ENCODE measurements at places on chromosomes 11 and 22. TPM values are rescaled to one million over a fixed set of nuclear protein-coding genes. Genes with fewer than 3 reads are reported as not detected.

DNA sequence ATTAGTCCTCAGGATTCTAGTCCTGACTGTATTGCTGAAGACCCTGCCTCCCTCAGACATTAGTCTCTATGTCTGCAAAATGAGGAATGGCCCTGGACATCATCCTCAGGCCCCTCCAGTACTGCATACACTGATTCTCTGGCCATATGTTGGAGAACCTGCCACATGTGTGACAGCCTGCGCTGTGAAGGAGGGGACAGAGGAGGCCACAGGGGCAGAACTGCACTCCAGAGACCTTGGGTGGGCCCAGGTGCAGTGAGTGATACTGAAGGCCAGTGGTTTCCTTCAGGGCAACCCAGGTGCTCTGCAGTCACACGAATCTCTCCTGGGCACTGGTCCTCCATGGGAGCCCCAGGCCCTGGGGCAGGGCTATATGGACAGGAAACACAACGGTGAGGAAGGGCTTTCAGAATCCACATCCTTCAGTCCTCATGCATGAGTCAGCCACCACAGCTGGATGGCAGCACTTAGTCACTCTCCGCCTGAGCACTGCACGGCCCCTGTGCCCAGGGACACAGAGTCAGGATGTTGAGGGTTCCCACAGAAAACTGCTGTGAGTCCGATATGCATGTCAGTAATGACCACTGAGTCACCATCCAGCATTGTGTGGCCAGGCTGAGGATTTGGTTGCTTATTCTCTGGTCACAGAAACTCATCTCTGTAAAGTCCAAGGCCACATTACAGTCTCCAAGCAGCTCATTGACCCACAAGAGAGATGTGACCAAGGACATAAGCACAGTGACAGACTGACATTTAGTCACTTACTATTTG lies 39.7 kb downstream of the ME3 start:
- DNase-seq: peak; percentile 70

DNA sequence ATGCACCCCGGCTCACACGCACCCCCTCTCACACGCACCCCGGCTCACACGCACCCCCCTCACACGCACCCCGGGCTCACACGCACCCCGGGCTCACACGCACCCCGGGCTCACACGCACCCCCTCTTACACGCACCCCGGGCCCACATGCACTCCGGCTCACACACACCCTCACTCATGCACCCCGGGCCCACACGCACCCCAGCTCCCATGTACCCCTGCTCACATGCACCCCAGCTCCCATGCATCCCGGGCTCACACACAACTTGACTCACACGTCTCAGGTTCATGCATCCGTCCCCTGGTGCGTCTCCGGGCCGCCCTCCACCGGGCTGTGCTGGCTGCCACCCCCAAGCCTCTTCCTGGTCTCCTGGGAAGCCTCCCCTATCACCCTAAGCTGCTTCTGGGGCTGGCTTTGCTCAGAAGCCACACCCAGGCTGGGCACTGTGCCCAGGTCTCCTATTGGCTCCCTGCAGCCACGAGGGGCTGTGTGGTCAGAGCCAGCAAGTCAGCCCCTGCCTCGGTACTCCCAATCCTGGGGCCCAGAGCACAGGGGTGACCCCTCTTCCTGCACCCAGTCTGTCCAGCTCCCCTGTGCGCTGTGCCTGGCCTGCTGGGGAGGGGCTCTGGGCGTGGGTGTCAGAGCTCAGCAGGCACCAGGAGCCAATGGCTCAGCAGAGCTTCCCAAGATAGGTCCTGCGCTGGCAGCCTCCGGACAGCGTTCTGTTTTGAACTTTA lies 16.9 kb downstream of the TSPAN4 start:
- DNase-seq: no peak

DNA sequence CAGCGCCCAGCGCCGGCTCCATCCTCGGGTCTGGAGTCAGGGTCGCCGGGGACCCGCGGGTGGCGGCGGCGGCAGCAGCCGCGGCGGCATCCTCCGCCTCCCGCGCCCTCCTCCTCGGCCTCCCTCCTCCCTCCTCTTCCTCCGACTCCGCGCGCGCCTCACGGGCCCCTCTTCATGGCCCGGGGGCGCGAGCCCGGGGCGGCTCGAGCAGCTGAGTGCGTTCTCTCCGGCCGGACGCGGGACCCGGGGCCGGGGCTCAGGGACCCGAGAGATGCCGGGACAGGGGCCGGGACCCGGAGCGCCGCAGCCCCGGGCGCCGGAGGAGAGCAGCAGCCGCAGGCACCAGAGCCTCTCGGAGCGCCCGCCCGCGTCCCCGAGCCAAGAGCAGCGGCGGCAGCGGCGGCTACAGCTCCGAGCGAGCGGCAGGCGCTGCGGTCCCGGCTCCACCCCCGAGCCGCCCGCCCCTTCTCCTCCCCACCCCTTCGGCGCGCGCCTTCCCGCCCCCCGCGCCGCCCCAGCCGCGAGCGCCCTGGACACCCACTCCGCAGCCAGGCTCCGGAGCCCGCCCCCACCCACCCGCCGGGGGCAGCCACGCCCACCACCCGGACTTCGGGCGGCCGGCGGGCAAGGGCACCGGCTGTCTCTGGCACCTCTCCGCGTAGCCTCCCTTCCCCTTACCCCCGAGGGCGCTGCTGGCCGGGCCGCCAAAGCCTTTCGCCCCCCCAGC lies at the start of gene CHST1:
TSS of gene CHST1 (minus strand) at position 417 of the 727 bp plus-strand sequence. CDS start 14,699 bp downstream, outside the sequence.
- DNase-seq: no peak

- no peak for DNase-seq
Measured at GRCh38 chr22:28815111-28815510, 14.7 kb upstream of the XBP1 start.

DNA sequence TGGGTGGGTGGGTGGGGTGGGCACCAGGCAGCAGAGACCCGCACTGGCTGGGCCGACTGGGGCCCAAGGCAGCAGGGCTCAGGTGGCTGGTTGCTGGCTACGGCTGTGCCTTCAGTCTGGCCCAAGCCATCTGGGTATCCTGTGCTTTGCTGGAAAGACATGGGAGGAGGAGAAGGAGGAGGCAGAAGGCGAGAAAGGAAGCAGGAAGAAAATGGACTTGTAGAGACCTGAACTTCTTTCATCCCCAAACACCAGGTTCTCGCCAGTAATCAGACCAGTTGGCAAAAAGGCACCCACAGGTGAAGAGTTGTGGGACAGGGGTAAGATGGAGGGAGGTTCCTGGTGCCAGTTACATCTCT lies 78.8 kb downstream of the IGLL1 start:
- no peak for DNase-seq

GRCh38 chr22:37953062-37953436 lies 352 bp downstream of the C22orf23 start:
- DNase-seq: no peak

GRCh38 chr22:24599514-24599913 lies 3.5 kb upstream of the GGT1 start:
- no peak for DNase-seq

- DNase-seq: no peak
Measured at GRCh38 chr11:34379539-34379938, 21.7 kb upstream of the ABTB2 start.

DNA sequence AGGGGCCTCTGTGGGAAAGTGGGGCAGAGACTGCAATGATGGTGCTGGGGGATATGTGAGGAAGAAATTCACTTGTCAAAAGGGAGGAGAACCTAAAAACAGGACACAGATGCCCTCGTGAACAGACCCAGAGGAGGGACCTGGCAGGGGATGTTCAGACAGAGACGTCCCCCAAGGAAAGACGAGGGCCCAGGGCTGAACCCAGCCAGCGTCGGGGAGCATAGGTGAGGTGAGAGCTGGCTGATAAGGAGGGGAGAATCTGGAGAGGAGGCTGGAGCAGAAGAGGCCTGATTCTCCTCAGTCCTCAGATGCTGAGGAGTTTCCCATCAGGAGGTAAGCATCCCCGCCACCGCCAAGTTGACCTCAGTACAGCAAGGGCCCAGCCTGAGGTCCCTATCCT lies 31.4 kb downstream of the IGLL5 start:
- no peak for DNase-seq

- no peak for DNase-seq
Measured at GRCh38 chr11:26951809-26952515, 42.0 kb upstream of the FIBIN start.

DNA sequence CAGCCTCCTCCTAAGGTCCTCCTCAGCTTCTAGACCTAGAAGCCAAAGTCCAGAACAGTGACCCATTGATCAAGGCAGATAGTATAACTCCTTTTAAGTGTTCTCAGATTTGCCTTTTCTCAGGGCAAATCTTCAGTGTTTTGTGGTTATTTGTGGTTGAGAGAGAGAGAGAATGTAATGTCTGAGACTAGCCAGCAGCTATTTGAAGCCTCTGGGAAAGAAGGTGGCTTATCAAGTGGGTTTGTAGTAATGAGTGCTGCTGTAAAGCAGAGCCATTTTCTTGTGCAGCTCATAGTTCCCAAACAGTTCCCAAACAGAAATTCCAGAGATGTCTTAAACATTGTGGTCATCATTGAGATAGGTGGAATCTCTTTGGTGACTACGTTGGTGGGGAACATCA lies 89.5 kb downstream of the RNF169 start:
- DNase-seq: no peak

- no peak for DNase-seq
Measured at GRCh38 chr11:13347901-13348300, 70.3 kb downstream of the BMAL1 start.

- no peak for DNase-seq
Measured at GRCh38 chr11:29162491-29162890, 854.3 kb downstream of the KCNA4 start.

DNA sequence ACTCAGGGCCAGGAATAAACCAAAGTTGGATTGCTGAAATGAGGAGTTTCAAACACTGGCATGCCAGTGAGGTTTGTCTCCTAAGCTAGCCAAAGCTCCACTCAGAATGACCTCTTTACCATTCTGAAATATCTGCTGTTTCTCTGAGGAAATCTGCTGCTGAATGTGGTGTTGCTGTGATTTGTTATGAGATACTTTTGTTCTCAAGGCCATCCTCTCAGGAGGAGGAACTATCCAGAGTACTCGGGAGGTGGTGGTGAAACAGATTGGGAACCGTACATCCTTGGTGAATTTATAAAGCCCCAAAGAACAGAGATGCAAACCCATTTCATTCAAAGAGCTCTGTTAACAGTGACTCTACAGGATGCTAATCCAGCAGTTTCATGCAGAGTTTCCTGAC lies 50.5 kb downstream of the BDNF start:
- no peak for DNase-seq

DNA sequence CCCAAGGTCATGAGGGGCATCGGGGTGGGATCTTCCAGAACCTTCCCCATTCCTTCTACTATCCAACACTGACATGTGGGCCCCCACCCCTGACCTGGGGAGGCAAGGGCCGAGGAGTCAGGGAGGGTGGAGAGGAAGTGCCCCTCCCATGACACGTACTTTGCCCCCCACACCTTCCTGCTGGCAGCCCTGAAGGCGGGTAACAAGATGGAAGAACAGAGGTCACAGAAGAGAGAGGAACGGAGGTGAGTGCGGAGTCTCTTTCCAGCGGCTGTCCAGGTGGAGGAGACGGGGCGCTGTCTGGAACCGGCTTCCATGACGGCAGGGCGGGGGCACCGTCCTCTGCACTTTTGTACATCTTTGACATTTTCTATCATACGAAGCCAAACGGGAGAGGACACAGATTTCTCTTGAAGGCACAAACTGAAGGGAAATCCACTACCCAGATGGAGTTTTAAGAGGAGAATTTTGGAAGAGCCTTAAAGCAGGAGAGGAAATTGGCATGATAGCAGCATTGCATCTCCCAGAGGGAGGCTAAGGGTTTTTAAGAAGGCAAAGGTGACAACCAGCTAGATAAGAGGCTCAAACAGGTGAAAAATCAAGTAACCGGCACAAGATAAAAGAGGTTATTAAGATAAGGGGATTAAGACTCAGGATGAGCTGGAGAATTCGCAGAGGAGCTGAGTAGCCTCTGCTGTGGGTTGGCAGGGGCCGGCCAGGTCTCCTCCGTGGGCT lies 16.7 kb downstream of the OSBPL5 start:
- DNase-seq: no peak

GRCh38 chr22:20426259-20426615 lies 11.4 kb downstream of the SCARF2 start:
- DNase-seq: no peak

TCN1 gene
- total RNA-seq: not detected

RBMXL2 gene
- total RNA-seq: not detected

TRIM66 gene
- 4.0 TPM for total RNA-seq

UPK3A gene
- total RNA-seq: not detected

OLFML1 gene
- total RNA-seq: not detected

SPTY2D1 gene
- total RNA-seq: 21.1 TPM

VPREB1 gene
- not detected for total RNA-seq
